ENCODE measurements at places on chromosomes 12 and 14.

DNA sequence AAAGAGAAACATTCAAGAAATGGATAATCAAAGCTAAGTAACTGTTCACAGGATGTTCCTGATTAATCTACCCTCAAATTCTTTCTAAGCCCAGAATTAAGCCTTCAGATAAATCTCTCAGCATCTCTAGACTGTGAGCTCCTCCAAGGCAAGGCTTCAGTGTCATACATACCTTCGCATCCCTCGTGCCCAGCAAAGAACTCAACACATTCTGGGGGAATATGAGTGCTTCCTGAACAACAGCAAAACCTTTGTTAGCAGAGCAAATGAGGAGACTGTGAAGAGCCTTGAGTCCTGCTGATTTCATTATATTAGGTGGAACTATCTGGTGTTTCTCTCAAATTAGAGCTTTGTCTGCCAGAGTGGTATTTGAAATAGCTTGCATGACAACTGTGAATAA is 401.8 kb upstream of the TMPO start:
- no peak for DNase-seq

GRCh38 chr12:64673490-64674169 is 63.3 kb downstream of the RASSF3 start:
- DNase-seq, result no peak

GRCh38 chr14:99818503-99819036 is 25.4 kb downstream of the EML1 start:
- no peak for DNase-seq

- DNase-seq, result no peak
Observed at GRCh38 chr12:46360908-46361666, 11.5 kb downstream of the SLC38A2 start.

DNA sequence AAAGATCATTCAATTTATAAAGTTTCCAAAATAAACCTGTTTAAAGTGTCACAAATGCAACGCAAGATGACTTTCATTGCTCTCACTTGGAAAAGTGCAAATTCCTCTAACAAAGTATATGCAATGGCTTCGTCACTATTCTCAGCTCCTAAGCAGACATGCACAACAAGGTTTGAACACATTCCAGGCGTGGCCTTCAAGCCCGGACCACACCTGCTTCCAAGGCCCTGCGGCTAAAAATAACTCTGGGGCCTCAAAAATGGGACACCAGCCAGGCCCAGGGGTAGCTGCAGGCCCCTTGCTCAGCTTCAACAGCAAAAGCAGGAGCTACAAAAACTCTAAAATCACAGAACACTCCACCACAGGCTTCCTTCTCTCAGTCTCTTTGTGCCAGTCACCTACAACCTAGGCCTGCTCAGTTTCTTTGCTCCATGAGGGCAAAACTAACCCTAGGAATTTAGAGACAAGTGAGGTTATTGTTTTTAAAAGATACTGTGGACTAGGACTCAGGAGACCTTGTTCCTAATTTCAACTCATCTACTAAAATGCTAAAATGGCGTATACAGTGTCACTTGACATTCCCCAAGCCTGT is 29.3 kb downstream of the DUSP16 start:
- no peak for DNase-seq

DNA sequence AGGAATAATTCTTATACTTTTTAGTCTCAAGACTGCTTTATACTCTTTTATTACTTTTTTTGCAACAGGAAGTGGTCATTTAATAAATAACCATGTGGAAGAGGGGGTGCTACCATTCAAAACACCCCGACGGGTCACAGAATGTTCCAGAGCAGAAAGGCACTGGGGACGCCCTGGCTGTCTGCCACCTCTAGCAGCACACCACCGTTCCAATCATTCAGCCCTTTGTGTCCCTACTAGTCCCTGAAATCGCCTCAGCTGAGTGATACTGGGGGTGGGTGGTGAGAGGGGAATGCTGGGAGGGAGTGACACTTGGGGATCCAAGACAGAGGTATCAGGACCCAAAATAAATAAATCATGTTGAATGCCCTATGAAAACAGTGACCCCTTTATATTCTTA is 52.4 kb downstream of the MON2 start:
- no peak for DNase-seq

GRCh38 chr14:76984787-76985375 is 43.6 kb downstream of the IRF2BPL start:
- DNase-seq, result no peak

- DNase-seq, result no peak
Observed at GRCh38 chr12:50633955-50634354, 129.2 kb downstream of the DIP2B start.

GRCh38 chr14:103861413-103862392 is 14.3 kb upstream of the PPP1R13B start:
- no peak for DNase-seq

All from retina (tissue), 1 donor.